ENCODE measurements at places on chromosomes 13 and 19.

DNA sequence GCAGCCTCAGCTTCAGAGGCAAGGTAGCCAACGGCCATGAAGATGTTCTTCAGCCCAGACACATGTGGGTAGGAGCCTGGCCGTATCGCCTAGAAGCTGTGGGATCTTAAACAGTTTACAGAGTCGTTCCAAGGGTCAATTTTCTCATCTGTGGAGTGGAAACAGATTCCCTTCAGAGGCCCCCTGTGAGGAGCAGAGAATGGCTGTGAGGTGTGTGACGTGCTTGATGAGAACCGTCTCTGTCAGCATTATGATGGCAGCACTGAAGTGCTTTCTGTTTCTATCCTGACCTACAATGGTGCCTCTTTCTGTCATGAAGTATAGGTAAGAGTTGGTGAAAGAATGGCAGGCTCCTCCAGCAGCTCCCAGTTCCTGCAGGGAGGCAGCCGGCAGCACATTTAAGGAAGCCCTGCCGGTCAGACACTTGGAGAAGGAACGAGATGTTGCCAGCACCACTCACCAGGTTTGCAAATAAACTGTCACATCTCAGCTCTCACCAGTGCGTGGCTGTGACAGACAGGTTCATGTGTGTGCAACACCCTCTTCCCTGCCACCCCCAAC is 277.3 kb downstream of the FOXO1 start:
- DNase-seq: no peak

DNA sequence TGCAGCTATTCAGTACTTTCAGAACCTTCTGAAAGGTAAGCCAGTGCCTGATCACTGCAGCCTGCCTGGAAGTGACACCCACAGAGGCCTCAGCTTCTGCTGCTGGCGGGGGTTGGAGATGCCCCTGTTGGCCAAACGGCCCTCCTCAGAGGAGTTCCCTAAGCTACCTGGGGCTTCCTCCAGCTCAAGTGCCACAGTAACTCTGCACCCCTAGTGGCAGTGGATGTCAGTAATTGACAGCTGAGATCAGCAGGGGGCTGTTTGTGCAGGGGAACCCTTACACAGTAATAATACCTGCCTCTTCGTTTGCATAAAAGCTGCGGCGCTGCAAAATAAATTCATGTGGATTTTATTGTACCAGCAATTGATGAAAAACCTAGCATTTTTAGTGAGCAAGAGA is 28.9 kb downstream of the TDRD12 start:
- DNase-seq: no peak

- DNase-seq: peak; percentile 70
These were observed 242.1 kb downstream of the DACH1 start for GRCh38 chr13:71624653-71625600.

DNA sequence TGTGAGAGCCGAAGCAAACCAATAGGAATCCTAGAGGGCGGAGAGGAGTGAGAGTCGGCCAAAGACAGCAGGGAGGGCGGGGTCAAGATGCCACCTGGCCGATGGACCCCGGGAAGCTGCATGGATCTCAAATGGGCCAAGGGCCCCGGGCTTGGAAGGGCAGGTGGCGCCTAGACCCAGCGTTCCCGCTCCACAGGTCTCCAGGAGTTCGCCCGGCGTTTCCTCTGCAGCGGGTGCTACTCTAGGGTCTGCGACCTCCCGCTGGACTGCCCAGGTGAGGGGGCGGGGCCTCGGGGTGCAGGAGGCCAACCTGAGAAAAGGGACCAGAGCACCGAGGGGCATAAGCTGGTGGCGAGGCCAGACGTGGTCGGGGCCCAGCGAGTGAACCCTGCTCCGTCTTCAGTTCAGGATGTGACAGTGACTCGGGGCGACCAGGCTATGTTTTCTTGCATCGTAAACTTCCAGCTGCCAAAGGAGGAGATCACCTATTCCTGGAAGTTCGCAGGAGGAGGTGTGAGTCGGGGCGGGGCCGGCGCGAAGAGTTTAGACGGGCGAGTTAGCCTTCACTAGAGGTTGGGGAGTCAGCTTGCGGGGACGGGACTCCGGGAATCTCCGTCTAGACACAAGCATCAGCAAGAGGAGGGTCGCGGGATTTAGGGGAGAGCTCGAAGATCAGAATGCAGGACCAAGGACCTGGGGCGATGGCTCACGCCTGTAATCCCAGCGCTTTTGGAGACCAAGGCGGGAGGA is 9.9 kb downstream of the SPACA6 start:
- DNase-seq: no peak

DNA sequence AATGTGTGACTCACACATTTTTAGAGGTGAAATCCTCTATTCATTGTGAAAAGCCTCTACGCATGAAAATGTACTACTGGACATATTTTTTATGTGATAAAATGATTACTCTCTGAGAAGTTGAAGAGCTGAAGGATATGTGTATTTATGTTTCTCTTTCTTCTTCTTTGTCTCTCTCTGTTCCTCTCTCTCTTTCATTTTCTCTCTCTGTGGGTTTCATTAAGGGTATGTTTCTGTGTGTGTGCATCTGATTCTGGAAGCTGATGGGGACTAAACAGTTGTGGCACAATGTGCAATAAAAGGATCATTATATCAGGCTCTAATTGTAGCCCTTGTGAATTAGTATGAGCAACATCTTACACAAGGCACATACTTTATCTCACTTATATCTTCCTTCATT is 867.7 kb downstream of the PCDH9 start:
- no peak for DNase-seq

- DNase-seq: peak; percentile 93
These were observed 163.0 kb downstream of the EFNB2 start for GRCh38 chr13:106372199-106373155.

GRCh38 chr19:28472843-28473242 is 740.1 kb downstream of the UQCRFS1 start:
- no peak for DNase-seq

DNA sequence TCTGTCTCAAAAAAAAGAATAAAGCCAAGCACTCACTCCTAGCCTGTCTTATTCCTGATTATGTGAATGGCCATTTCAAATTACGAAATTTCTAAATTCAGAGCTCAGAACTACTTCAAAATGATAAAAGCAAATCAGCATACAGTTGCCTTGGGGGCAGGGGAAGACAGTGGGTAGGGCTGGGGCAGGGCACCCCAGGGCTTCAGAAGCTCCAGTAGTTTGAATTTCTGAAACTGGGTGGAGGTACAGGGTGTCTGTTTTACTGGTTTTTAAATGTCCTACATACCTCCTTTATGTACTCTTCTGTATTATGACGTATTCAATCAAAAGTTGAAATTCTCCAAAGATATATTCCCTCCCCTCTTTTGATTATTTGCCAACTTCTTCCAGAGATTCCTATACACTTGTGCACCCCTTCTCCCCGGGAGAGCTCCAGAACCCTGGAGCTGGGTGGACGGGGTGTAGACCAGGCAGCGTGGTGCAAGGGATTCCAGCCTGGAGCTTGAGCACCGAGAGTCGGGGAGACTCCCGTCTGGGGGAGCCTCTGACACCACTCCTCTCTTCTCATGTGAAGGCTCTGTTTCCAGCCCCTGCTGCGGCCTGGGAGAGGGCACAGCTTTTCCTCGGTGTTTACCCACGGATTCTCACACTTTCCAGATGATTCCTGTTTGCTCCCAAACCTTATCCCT is 84.7 kb upstream of the GPR183 start:
- DNase-seq: no peak

DNA sequence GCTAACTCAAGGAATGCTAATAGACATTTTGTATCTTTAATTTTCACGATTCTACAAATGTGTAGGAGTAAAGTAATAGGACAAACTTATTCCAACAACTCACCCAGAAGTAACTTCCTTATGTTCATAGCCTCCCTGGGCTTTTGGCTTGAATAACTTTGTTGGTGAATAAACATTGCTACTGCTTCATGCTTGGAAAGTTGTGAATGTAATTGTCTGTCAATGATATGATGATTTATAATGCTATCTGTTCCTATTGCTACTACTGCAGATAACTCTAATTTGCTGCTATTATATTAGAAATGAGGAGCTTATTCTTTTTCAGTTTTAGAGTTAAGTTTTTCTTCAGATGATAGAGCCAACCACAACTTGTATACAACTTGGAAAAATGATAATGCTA is 307.7 kb downstream of the PCDH9 start:
- DNase-seq: no peak

DNA sequence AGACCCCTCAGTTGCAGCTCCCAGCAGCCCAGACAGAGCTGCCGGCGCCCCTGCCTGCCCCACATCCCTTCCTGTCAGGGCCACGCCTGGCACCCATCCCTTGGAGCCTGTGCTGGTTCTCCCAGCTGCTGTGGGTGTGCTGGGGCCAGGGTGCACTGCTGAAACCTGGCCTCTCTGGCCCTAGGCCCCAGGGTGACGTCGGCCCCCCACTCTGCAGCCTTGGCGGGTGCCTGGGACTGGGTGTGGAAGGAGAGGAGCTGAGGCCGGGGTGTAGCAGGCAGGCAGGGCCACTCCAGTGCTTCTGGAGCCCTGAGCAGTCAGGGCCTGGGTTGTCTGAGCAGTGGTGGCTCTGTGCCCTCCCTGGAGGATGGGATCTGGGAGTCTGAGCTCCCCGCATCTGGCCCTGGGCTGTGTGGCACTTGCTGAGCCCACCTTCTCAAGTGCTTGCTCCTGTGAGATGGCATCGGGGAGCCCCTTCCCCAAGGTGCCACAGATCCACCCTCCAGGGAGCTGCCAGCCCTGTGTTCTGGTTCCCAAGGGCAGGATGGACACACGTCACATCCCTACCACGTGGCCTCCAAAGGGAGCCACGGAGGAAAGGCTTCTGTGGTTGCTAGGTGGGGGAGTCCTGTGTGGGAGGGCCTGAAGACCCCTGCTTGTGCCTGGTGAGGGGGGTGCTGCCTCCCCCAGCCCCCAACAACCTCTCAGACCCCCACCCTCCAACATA is 5.2 kb downstream of the PLEKHJ1 start:
- DNase-seq: no peak

DNA sequence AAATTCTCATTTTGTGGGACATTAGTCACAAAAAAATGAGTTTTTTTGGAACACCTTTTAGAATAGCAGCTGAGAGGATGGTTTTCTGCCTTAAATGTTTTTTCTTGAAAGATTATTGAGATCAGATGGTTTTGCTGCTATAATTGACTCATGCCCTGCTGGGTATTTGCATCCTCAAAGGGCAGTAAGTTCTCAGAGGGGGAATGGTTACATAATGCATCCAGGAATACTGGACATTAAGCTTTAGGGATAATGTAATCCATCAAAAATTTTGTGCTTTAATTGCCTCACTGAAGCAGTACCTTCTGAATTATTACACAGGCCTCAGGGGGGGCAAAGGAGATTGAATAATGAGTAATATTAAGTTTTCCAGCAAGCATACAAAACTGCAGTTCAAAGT is 866.3 kb upstream of the SPRY2 start:
- no peak for DNase-seq

GRCh38 chr13:107742544-107742943 is 472.8 kb downstream of the LIG4 start:
- DNase-seq: no peak

DNA sequence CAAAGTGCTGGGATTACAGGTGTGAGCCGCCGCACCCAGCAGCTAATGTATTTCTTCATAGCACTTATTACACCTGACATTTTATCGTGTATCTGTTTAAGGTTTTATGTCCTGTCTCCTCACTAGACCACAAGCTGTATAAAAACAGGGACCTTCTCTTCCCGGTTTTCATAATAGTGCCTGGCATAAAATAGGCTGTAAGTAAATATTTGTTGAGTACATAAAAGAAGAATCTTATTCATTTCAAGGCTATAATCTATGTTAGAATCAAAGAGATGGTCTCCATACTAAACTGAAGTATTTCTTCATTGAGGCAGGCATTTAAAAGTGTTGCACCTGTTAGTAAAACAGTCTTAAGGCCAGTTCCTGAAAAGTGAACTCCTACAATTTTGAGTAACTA is 194.0 kb downstream of the SHISA2 start:
- DNase-seq: no peak

DNA sequence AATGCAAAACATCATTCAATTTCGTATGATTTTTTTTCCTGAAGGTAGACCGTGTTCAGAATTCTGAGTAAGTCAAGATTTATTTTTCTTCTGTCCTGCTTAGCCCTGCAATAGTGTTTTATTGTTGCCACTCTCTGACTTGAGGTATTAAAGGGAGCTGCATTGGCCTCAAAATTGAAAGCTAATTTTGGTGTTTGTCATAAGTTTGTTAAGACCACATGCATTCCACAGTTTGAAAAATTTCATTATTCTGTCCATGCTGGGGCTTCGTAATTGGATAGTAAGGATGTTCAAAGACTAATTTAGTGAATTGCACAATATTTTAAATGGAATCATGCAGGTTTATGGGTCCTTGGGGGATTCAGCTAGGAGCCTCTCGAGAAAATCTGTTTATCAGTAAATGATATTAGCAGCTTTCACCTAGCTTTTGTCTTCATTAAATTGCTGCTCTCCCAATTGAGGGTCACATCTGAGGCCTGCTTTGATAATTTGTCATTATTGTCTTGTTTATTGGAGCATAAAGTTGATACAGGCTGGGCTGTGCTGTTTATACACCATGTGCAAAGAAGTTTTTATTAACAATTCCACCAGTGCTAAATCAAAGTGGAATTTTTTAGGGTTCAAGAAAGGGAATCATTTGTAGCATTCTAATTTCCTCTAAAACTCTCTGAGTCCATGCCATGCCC is 339.8 kb upstream of the OBI1 start:
- no peak for DNase-seq

DNA sequence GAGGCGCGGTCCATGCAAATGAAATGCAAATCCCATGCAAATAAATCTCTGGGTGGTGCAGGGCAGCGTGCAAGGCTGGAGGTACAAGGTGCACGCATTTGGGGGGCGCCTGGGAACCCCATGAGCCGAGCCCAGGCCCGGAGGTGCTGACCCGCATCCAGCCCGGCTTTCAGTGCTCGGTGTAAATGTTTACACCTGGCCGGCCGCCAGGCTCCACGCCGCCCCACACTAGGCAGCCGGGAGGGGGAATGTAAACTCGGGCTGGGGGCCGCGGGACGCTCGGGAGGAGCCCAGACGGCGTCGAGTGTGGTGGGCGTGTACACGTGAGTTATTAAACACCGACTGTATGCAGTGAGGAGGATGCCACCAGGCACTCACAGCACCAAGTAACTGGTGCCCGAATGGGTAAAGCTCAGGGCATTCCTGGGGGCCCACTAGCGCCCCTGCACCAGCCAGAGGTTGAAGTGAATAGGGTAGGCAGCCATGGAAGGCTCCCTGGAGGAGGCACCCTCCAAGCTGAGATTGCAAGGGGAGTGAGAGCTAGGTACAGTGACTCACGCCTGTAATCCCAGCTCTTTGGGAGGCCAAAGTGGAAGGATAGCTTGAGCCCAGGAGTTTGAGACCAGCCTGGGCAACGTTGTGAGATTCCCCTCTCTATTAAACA is 17.2 kb downstream of the FUT6 start:
- DNase-seq: no peak

- peak; percentile 80 for DNase-seq
These were observed 44.5 kb downstream of the VWA8 start for GRCh38 chr13:41916173-41916954.
